Smooth muscle cell of the pulmonary artery (primary cell): ENCODE measurements at places on chromosomes 12 and 14. TPM values are rescaled to one million over a fixed set of nuclear protein-coding genes. Genes with fewer than 3 reads are reported as not detected.

Gene C1S
- 339 and 458 TPM in 2 replicates for total RNA-seq

Gene AMN
- total RNA-seq, result 0.07 and 0.13 TPM in 2 replicates

Gene PTCSC3
- not detected in 2 replicates for total RNA-seq

Gene TESPA1
- total RNA-seq, result not detected in 2 replicates

Gene STAC3
- 0.26 and 0.33 TPM in 2 replicates for total RNA-seq

Gene TSHR
- total RNA-seq, result under 0.01 TPM in 1 of 2 replicates, not detected in the other

Gene GPR68
- total RNA-seq, result 1.4 and 10.6 TPM in 2 replicates

Gene GALNT6
- total RNA-seq, result 11.6 and 105 TPM in 2 replicates

Gene TAS2R46
- total RNA-seq, result 2.6 and 4.8 TPM in 2 replicates

Gene CLECL1
- not detected in 2 replicates for total RNA-seq

Gene DACT1
- 28.3 and 43.4 TPM in 2 replicates for total RNA-seq

Gene PRKD1
- total RNA-seq, result 15.4 and 40.5 TPM in 2 replicates

Gene PYGL
- 78.3 and 91.4 TPM in 2 replicates for total RNA-seq

Gene CPM
- total RNA-seq, result 3.7 and 5.9 TPM in 2 replicates

Gene PIWIL1
- total RNA-seq, result not detected in 2 replicates

Gene ENDOU
- 0.40 and 0.52 TPM in 2 replicates for total RNA-seq

Gene KRT5
- total RNA-seq, result 0.52 and 1.8 TPM in 2 replicates

Gene FAM90A1
- total RNA-seq, result 0.13 TPM in 1 of 2 replicates, not detected in the other

Gene ELK3
- 20.3 and 21.5 TPM in 2 replicates for total RNA-seq

Gene LALBA
- total RNA-seq, result not detected in 2 replicates

Gene OVCH1
- total RNA-seq, result 0.07 and 0.13 TPM in 2 replicates

Gene DAAM1
- total RNA-seq, result 31.0 and 33.4 TPM in 2 replicates

Gene FOXG1
- total RNA-seq, result 0.76 and 1.6 TPM in 2 replicates

Gene MDP1
- 14.8 and 15.4 TPM in 2 replicates for total RNA-seq

Gene PTPRB
- 8.6 and 13.9 TPM in 2 replicates for total RNA-seq

Gene TSPAN8
- 9.8 and 108 TPM in 2 replicates for total RNA-seq

Gene AICDA
- total RNA-seq, result not detected in 2 replicates

Gene TBX3
- 4.6 and 5.0 TPM in 2 replicates for total RNA-seq

Gene CYP27B1
- total RNA-seq, result 0.20 and 0.79 TPM in 2 replicates

Gene IRAK3
- total RNA-seq, result 7.9 and 9.0 TPM in 2 replicates

Gene LPAR5
- total RNA-seq, result 0.03 TPM in 1 of 2 replicates, not detected in the other

Gene TDRD9
- 1.3 and 8.5 TPM in 2 replicates for total RNA-seq

Gene ADGRD1
- total RNA-seq, result 1.4 and 3.1 TPM in 2 replicates
